ENCODE measurements at places on chromosomes 2 and 18.

GRCh38 chr18:48215876-48216638, 193.1 kb downstream of the ZBTB7C start:
- no peak for DNase-seq

GRCh38 chr2:187377340-187377739, 70.7 kb downstream of the CALCRL start:
- DNase-seq = no peak

DNA sequence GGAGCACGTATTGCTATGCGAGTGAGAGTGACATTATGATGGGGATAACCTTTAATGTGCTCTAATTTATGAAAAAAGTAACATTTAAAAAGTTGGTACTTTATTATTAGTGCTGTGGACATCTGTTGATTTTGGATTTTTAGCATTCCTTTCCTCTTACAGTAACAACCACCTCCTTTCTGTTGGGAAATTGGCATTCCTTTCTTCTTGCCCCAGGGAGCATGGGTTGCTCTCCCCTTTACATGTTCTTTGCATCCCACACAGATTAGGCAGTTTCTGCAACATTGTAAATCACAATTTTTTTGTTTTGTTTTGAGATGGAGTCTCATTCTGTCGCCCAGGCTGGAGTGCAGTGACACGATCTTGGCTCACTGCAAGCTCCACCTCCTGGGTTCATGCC, 300.2 kb downstream of the LPIN1 start:
- DNase-seq = no peak

DNA sequence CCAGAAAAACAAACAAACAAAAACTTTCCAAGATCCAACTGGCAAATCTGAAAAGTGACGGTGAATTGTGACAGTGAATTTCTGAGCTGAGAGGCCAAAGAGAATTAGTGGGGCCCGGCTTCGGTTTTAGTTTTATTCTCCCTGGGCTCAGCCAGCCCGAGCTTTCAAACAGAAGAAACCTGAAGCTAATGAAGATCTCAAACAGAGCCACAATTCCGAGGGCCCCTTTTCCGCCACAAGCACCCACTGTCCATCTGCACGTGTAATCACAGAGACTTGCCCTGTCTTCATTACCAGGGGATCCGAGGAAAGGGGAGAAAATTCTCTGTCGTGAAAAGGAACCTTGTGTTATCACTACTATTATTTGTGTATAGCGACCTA, 4.2 kb upstream of the ONECUT2 start:
- peak; percentile 24 for DNase-seq

GRCh38 chr2:138424436-138425140, 77.0 kb upstream of the SPOPL start:
- no peak for DNase-seq

GRCh38 chr2:10482460-10482859, 34.3 kb upstream of the ODC1 start:
- no peak for DNase-seq

- DNase-seq = no peak
Observed at GRCh38 chr2:43183743-43184142, 42.7 kb downstream of the ZFP36L2 start.

GRCh38 chr2:184847331-184847730, 249.0 kb downstream of the ZNF804A start:
- no peak for DNase-seq
